ENCODE measurements at places on chromosomes 4 and X.
A peak's percentile ranks its signal among the peaks of the same experiment; 100 is the strongest.

GRCh38 chrX:30741545-30741944, 88.3 kb downstream of the GK start:
- DNase-seq: no peak

- DNase-seq: no peak
Observed at GRCh38 chrX:17414027-17414658, 39.1 kb downstream of the NHS start.

- DNase-seq: peak; percentile 48
Observed at GRCh38 chr4:143207555-143207954, 22.8 kb downstream of the USP38 start.

GRCh38 chr4:133150486-133151340, 1.6 kb downstream of the PCDH10 start:
- peak; percentile 38 for DNase-seq

GRCh38 chr4:89162496-89162895, 51.2 kb downstream of the TIGD2 start:
- no peak for DNase-seq

- DNase-seq: no peak
Observed at GRCh38 chrX:10146346-10146745, 10.4 kb upstream of the CLCN4 start.

DNA sequence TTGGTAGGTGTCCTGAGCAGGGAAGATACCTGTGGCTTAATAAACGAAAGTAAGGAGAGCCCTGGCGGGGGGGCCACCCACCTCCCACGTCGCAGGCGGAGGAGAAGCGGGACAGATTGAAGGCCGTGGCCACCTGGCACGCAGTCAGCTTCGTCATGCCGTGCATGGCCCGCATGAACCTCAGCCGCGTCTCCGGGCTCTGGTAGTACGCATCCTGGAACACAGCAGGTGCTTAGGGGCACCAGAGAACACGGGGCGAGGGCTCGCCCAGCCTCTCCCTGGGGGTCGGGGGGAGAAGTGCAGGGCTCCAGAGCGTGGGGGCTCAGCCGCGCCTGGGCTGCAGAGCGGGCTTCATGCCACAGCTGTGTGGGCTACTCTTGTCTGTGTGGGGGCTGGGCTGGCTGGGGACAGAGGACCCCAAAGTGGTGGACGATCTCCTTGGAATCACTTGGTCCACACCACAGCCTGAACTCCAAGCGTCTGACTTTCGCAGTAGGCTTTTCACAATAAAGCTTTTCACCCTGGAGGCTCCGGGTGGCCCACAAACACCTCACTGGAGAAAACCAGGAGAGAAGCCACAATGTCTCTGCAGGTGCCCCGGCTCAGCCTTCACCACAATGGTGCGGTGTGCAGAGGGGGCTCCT, 27.1 kb upstream of the SLC25A6 start:
- no peak for DNase-seq

GRCh38 chr4:8044244-8044643, 104.6 kb upstream of the AFAP1 start:
- no peak for DNase-seq

DNA sequence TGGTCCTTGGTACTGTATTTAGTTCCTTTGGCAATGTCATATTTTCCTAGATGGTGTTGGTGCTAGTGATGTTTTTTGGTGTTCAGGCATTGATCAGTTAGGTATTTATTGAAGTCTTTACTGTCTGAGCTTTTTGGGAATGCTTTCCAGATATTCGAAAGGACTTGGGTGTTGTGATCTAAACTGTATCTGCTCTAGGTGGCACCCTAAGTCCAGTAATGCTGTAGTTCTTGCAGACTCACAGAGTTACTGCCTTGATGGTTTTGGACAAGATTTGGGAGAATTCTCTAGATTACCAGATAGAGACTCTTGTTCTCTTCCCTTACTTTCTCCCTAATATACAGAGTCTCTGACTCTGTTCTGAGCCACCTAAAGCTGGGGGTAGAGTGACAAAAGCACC, 513.6 kb upstream of the PITX2 start:
- DNase-seq: peak; percentile 35

DNA sequence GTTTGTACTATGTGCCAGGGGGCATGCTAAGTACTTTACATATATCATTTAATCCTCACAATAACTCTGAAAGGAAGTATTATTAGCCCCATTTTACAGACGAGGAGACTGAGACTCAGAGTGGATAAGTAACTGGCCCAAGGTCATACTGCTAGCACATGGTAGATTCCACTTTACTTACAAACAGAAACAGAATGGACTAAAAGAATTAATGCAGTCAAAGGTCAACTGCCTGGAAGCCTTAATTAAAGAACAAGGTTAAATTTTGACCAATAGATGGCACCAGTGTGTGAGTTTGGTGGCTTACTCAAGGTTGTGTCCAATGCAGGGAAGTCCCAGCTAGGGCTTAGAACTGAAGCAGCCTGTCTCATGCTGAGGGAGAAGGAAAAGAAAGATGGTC, 4.7 kb downstream of the RIPPLY1 start:
- peak; percentile 67 for DNase-seq

DNA sequence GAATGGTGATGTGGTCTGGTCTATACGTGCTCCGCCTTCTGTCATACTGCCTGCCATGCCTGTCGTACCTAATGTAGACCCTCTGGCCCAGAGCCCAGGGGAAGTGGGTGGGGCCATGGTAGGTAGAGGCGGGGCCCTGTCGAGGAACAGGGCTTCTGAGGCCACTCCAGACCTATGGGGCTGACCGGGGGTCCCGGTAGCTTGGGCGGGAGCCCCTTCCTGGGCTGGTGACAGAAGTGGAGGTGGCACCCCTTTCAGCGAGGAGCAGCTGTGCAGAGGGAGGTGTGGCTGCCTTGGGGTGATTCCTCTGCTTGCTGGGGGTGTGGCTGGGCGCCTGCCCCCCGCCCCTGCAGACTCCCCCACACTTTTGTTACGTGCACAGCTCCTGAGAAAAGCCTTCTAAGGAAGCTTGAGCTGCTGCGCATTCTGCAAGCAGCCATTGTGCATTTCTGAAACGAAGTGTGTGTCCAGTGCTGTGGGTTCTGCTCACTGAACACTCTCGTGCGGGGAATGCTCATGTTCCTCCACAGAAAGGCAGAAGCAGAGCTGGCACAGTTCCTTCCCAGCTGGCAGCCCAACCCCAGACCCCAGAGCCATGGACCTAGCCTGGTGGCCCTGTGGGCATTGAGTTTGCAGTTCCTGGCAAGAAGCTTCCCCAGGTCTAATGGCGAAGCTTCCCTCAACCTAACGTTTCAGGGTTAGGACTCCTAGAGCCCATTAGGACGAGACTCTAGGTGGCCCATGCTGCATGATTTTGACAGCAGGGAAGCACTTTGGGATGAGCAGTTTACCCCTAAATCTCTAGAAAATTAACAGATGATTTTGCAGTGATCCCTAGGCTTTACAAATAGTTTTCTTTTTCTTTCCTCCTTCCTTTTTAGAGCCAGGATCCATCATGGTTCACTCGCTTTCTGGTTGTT, 72.7 kb upstream of the HGFAC start:
- peak; percentile 18 for DNase-seq

GRCh38 chrX:71302461-71303213, 1.1 kb downstream of the ITGB1BP2 start:
- no peak for DNase-seq

- DNase-seq: no peak
Observed at GRCh38 chr4:30005995-30006394, 714.2 kb upstream of the PCDH7 start.

GRCh38 chr4:139801895-139802294, 136.3 kb downstream of the MGST2 start:
- no peak for DNase-seq

DNA sequence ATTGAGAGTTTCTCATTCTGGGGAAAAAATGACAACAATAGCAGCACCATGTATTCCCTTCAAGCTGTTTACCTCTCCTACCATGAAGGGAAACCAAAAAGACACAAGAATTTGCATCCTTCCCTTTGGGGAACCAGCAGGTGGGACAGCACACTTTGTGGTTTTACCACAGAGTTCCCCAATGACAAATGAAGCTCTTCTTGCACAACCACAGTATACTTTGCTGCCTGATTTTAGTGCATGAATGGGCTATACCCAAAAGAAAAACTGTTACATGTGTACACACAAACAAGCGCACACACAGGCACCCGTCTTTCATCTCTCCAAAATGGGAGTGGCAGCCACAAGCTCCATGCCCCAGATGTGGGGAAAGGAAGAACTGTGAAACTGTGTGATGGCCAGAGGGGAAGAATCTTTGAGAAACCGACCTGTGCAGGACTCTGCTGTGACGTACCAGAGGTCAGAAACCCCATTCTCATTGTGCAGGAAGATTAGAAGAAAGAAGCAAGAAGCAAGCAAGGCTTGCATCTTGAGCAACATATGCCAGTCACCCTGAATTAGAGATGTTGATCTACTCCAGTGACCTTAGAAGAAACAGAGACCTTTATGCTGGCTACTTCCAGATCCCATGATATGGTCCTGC, 2.7 kb upstream of the MAML3 start:
- no peak for DNase-seq

GRCh38 chr4:33058998-33059397, 2338.8 kb downstream of the PCDH7 start:
- DNase-seq: no peak

GRCh38 chrX:111101580-111101979, 5.6 kb downstream of the PAK3 start:
- no peak for DNase-seq

DNA sequence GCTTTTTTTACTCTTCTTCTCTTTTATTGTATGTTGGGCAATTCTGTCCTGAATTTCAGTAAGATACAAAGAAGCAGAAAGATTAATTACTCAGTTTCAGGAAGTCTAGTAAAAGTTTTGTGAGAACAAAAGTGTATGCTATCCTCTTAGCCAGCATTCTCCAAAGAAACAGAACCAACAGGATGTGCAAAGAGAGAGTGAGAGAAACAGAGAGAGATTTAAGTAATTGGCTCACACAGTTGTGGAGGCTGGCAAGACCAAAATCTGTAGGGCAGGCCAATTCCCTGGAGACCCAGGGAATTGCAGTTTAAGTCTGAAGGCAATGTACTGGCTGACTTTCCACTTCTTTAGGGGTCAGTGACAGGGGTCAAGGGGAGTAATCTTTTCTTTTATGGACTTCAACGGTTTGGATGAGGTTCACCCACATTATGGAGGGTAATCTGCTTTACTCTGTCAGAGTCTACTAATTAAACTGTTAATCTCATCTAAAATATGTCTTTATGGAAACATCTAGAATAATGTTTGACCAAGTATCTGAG, 59.2 kb upstream of the SLC39A8 start:
- peak; percentile 28 for DNase-seq

DNA sequence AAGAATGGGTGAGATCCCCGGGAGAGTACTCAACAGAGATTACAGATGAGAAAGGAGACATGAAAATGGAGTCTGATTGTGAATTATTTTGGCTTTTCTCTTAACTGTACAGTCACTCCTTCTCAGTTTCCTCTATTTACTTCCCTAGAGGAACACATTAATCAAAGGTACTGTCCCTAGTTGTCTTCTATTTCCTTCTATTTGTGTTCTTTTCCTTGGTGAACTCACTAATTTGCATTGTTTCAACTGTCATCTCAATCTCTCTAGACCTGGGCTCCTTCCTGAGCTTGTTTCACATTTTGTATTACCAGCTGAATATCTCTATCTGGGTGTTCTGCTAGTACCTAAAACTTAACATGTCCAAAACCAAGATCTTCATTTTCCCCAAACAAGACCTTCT, 59.8 kb downstream of the ABCB7 start:
- no peak for DNase-seq

- DNase-seq: no peak
Observed at GRCh38 chr4:126898815-126899214, 733.9 kb upstream of the INTU start.

GRCh38 chr4:4681653-4682052, 139.8 kb upstream of the STX18 start:
- DNase-seq: no peak

DNA sequence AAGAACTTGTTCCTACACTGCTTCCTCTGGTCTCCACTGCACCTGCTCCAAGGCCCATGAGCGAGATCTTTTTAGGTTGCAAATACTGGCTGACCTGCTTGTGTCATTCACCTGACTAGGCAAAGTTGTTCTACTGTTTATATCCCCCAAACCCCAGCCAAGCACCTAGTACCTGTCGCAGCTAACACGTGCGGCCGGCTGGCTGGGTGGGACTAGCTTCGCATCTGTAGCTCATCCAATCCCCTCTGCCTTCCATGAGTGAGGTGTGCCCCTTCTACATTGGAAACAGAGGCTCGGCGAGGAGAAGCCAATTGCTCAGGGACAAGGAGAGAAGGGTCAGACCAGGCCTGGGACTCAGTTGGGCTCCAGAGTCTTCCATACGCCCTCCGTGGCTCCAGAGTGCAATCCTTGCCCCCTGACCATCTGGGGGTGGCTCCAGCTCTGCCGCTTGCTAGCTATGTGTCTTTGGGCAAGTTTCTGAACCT, 86.5 kb downstream of the WFS1 start:
- no peak for DNase-seq

DNA sequence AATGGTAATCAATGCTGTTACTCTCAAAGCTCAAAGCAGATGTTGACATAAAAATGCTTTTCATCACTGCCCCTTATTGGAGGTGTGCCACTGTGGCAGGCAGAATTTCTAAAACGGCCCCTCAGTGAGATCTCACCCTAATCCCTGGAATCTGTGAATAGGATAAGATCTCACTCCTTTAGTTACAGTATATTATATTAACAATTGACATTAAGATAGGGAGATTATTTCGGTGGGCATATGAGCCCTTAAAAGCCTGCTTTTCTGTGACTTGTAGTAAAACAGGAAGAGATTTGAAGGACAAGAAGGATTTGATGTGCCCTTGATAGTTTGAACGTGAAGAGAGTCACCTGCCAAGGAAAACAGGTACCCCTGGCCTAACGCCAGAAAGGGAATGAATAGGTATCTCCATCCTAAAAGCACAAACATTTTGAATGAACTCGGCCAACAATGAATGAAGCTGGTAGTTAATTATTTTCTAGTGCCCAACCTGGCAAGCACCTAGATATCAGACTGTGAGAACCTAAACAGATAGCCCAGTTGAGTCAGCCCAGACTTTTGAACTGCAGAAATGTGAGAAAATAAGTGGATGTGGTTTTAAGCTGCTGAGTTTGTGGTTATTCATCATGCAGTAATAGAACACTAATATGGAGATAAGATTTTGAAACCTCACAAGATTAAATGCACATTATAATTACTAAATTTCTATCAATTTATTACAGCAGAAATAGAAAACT, 881.6 kb downstream of the PCDH18 start:
- DNase-seq: peak; percentile 19

- DNase-seq: no peak
Observed at GRCh38 chrX:2501559-2502102, 855 bp upstream of the DHRSX start.

DNA sequence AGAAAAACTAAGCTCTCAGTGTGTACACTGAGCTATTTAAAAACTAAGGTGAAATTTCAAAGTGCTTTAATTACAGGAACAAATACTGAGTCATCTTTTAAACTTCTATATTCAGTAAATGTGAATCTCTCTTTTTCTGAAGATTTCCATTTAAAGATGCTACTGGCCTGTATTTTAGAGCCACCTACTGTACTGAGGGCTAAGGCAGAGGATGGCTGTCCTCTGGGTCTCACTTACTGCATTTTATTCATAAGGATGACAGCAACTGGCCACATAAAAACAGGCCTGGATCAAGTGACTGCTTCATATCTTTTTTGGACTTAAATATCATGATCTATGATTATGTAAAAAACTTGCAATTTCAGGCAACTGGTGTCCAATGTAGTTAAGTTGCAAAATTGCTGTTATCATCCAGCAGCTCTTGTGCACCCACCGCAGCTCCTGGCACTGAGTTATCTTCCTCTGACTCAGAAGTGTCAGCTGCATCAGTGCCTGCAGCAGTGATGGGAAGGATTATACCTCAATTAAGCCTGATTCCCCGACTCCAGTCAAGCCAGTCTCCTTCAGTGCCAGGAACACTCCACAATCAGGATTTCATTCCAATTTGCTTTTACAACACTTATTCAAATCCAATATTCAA, 1073.7 kb downstream of the PDHA2 start:
- no peak for DNase-seq

GRCh38 chr4:3462321-3462789, 751 bp upstream of the DOK7 start:
- DNase-seq: no peak
